ENCODE measurements at places on chromosomes 13 and 19.

GRCh38 chr13:111938741-111939665 is 127.9 kb upstream of the SOX1 start:
- DNase-seq: no peak

DNA sequence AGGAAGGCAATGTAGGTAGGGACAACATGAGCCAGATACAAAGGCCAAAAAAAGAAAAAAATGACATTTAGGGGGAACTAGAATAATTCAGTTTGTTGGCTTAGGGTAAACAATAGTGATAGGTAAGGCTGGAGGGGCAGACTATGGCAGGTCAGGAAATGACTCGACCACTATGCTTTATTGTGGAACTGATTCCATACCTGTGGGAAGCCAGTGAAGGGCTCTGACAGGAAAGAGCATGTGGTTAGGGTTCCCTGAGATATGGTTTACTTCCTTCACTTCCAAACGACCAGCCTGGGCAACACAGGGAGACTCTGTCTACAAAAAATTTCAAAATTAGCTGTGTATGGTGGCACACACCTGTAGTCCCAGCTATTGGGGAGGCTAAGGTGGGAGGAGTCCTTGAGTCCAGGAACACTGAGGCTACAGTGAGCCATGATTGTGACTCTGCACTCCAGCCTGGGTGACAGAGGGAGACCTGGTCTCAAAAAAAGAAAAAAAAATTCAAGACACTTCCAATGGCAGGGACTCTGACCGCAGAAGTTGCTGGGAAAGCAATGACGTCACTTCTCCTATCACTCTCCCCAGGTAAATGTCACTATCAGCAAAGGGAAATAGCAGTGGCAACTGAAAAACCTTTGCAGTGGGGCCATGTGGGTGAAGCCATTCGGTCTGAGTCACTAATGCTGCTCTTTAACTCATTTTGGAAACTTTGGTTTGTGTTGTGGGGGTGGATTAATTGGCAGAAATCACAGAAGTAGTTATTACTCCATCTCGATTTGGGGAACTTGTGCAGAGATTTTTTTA is 192.8 kb upstream of the TSC22D1 start:
- DNase-seq: no peak

GRCh38 chr19:5541456-5541855 is 26.3 kb downstream of the TINCR start:
- DNase-seq: no peak

DNA sequence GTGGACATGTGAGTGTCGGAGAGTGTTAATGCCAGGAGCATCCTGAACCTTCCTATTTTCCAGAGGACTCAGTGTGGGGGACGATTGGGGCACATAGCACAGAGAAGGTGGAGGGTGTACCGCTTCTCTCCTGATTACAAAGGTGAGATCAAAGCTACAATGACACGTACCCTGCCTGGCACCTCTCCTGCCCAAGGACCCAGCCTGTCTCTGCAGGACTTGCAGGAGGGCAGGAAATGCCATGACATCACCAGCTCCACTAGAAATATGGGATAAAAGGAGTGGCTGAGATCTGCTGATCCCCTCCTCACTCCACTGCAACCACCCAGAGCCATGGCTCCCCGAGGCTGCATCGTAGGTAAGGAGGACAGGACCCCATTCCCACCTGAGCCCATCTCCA is at the start of gene IGFL1:
Gene IGFL1 (plus strand): TSS at position 301 of the 400 bp plus-strand sequence. CDS start 33 bp downstream, at position 334.
- no peak for DNase-seq

DNA sequence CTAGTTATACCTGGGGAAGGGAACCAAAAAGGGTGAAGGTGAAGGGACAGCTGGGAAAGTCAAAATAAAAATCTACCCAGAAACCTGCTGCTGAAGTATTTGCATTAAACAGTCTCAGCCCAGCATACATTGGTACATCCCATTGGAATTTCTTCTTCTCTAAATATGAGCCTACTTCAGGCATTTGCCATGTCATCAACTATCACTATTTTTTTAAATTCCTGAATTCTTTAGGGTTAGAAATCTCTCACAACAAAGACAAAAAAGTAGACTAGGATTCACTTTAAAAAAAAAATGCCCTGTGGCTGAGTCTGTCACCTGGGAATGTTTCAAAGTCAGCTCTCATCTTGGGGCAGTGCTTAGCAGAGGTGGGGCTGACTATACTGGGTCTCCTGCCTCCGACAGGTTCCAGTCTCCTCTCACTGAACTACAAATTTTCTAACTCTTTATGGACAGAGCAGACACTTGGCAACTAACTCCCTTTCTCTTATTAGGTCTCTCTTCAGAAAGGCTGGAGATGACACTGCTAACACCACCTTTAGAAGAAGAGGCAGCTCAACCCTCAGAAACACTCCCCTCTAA is 141.2 kb downstream of the LHFPL6 start:
- no peak for DNase-seq

GRCh38 chr19:58474997-58475713 is 997 bp upstream of the ZNF446 start:
- no peak for DNase-seq

- peak; percentile 99 for DNase-seq
Measured at GRCh38 chr13:45341034-45341798, at the start of gene TPT1. TPT1 (minus strand) TSS chr13:45341183; CDS start chr13:45341069, 114 bp downstream.

DNA sequence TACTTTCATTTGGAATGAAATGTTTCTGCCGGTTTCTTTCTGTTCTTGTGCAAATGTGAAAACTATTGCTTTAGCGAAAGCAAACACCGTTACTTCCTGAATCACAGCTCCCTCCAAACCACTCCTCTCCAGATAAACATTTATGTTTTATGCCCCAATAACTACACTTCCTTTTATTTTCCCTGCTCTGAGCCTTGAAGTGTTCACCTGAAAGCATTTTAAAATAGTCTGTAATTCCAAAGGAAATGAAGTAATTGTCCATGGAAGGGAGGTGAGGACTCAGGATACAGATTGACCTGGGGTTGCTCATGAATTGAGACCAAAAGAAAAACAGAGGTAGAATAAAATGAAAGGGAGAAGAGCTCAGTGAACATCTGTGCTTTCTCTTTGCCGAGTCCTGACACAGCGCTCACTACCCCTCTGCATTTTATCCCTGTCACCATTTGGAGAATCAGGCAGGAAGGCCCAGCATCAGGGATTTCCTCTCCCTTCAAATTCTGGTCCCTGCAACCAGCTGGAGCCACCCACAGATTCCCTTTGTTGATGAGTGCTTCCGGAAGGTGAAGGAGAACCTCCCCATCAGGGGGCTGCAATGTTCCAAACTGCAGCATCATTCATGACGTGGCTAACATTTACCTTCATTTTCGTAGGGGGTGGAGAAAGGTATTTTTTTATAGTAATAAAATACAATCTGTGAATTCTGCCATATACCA is 171.9 kb downstream of the ITGBL1 start:
- no peak for DNase-seq

DNA sequence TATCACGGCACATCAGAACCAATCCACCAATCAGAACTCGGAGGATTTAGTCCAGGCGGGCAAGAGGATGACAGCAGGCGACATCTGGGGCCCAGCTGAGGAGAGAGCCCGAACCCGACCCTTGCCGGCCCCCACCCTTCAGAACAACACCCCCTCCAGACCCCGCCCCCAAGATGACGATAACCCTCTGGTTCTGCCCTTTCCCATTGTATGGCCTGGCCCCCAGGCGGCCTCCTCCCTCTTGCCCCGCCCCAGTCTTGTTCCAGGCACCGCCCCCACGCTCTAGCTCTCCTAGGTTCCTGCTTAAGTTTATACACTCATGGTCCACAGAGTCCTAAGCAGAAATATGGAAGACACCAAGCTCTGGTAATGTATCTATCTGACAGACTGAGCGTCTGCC is 2.8 kb upstream of the ZNF83 start:
- no peak for DNase-seq

All from central memory CD4-positive, alpha-beta T cell (primary cell).